ENCODE measurements at places on chromosomes 12 and 14.

DNA sequence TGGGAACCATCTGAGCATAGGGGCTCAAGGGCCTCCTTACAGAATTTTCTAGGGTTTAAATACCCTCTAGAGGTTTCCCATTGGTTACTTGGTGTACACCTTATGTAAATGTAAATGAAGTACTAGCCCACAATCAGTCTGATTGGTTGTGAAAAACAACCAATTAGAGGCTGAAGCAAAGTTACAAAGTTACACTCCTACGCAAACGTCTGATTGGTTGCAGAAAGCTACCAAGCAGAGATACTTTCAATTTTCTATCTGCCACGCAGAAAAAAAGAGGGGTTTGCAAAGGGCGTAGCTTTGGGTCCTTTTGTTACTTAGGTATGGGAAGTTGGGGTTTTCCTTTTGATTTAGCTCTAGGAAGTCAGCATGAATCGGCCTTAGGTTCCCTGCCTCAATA, 1.8 kb upstream of the TMEM19 start:
- H3K27ac ChIP-seq, result no peak overlapping the region
- no peak overlapping the region for H3K4me3 ChIP-seq
- no peaks in the 10 kb centered on the region for H3K27me3 ChIP-seq
- H3K4me1 ChIP-seq, result peaks cover 30% of the 10 kb centered on the region
- DNase-seq, result no peak
- H3K36me3 ChIP-seq, result no peaks in the 10 kb centered on the region

- no peaks in the 10 kb centered on the region for H3K27me3 ChIP-seq
- DNase-seq, result no peak
- H3K4me3 ChIP-seq, result no peak overlapping the region
- H3K27ac ChIP-seq, result peak overlapping the region; percentile 96
These were observed 1.3 kb upstream of the JDP2 start for GRCh38 chr14:75426332-75427125.

- peaks cover 3% of the 10 kb centered on the region for H3K4me1 ChIP-seq
- H3K4me3 ChIP-seq, result no peak overlapping the region
- no peaks in the 10 kb centered on the region for H3K27me3 ChIP-seq
- no peaks in the 10 kb centered on the region for H3K36me3 ChIP-seq
- no peak for DNase-seq
These were observed 127.4 kb downstream of the KTN1 start for GRCh38 chr14:55707365-55707804.

- H3K27me3 ChIP-seq, result no peaks in the 10 kb centered on the region
- DNase-seq, result no peak
- H3K4me1 ChIP-seq, result no peaks in the 10 kb centered on the region
- no peak overlapping the region for H3K27ac ChIP-seq
- H3K36me3 ChIP-seq, result no peaks in the 10 kb centered on the region
These were observed 159.1 kb downstream of the ANO4 start for GRCh38 chr12:100953677-100954076.

DNA sequence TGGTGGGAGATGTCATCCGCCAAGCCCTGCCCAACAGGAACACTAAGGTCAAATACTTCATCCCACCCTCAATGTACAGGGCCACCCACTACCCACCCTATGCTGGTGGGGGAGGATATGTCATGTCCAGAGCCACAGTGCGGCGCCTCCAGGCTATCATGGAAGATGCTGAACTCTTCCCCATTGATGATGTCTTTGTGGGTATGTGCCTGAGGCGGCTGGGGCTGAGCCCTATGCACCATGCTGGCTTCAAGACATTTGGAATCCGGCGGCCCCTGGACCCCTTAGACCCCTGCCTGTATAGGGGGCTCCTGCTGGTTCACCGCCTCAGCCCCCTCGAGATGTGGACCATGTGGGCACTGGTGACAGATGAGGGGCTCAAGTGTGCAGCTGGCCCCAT, 3.5 kb downstream of the B3GNT4 start:
- H3K4me1 ChIP-seq, result peaks cover 18% of the 10 kb centered on the region
- H3K27me3 ChIP-seq, result peaks cover 34% of the 10 kb centered on the region
- DNase-seq, result no peak
- H3K27ac ChIP-seq, result no peak overlapping the region
- H3K36me3 ChIP-seq, result peaks cover 40% of the 10 kb centered on the region

- no peak overlapping the region for H3K4me3 ChIP-seq
- DNase-seq, result no peak
- H3K27me3 ChIP-seq, result no peaks in the 10 kb centered on the region
- H3K4me1 ChIP-seq, result peaks cover 33% of the 10 kb centered on the region
- H3K27ac ChIP-seq, result no peak overlapping the region
These were observed 44.9 kb downstream of the IL31 start for GRCh38 chr12:122129131-122129530.

DNA sequence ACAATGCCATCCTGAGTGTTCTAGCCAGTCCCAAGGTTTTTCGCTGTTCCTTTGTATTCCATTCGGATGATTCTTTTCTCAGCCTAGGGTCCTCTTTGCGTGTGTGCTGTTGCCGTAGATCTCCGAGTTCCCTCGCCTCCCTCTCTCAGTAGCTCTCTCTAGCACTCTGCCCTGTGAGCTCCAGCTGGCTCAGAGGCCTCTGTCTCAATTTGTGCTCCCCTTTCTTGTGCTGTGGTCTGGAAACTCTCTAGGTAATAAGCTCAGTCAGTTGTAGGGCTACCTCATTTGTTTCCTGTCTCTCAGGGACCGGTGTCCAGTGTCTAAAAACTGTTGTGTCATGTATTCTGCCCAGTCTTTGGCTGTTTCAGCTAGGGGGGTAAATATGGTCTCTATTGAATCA, 179.3 kb downstream of the PCNX1 start:
- no peaks in the 10 kb centered on the region for H3K4me1 ChIP-seq
- no peak for DNase-seq
- peaks cover 13% of the 10 kb centered on the region for H3K36me3 ChIP-seq
- H3K4me3 ChIP-seq, result no peak overlapping the region
- H3K27me3 ChIP-seq, result no peaks in the 10 kb centered on the region

- H3K27me3 ChIP-seq, result no peaks in the 10 kb centered on the region
- no peak overlapping the region for H3K27ac ChIP-seq
- no peak overlapping the region for H3K4me3 ChIP-seq
These were observed 7.3 kb upstream of the TRPV4 start for GRCh38 chr12:109840305-109841074.

DNA sequence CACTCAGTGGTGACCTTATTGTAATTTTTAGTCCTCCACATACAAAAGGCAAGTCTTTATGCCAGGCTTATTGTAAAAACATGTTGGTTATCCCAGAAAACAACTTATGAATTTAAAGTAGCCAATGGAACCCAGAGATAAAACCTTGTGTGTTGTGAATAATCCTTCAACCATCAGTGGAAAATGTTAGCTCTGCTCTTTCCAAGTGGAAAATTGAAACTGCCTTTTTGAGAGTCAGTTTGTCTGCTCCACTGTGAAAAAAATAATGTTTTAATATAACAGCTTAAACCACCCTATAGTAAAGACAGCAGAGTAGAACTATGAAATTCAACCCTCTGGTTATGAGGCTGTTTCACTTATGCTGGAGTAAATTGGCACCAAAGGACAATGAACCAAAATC, 112.0 kb downstream of the TTLL5 start:
- no peak overlapping the region for H3K27ac ChIP-seq
- H3K4me3 ChIP-seq, result no peak overlapping the region
- DNase-seq, result no peak
- H3K36me3 ChIP-seq, result peaks cover 6% of the 10 kb centered on the region
- peaks cover 13% of the 10 kb centered on the region for H3K4me1 ChIP-seq

- no peak overlapping the region for H3K4me3 ChIP-seq
- H3K27me3 ChIP-seq, result no peaks in the 10 kb centered on the region
- H3K4me1 ChIP-seq, result no peaks in the 10 kb centered on the region
- no peak for DNase-seq
- no peaks in the 10 kb centered on the region for H3K36me3 ChIP-seq
These were observed 16.0 kb downstream of the MEG3 start for GRCh38 chr14:100841761-100842403.

- no peak overlapping the region for H3K4me3 ChIP-seq
- no peaks in the 10 kb centered on the region for H3K27me3 ChIP-seq
- H3K36me3 ChIP-seq, result peaks cover 12% of the 10 kb centered on the region
- H3K27ac ChIP-seq, result peak overlapping the region; percentile 30
These were observed 28.5 kb downstream of the JDP2 start for GRCh38 chr14:75456069-75456996.

DNA sequence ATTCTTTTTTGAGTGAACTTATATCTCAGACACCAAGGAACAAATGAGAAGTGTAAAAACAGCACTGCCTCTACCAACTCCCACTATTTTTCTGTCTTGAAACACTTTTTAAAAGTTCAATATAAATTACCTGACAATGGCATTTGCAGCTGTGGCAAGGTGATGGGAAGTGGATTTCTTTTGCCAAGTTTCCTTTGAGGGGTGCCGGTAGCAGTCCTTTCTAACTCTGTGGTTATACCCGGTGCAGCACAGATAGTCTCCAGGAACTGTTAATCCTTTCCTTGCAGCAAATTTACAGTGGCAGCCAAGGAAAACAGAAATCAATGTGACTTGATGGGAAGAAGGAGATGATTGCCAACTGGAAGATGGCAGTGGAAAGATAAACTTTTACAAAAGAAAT, 243.7 kb downstream of the BCAT1 start:
- H3K36me3 ChIP-seq, result no peaks in the 10 kb centered on the region
- H3K4me3 ChIP-seq, result no peak overlapping the region
- H3K27ac ChIP-seq, result no peak overlapping the region
- no peaks in the 10 kb centered on the region for H3K27me3 ChIP-seq

DNA sequence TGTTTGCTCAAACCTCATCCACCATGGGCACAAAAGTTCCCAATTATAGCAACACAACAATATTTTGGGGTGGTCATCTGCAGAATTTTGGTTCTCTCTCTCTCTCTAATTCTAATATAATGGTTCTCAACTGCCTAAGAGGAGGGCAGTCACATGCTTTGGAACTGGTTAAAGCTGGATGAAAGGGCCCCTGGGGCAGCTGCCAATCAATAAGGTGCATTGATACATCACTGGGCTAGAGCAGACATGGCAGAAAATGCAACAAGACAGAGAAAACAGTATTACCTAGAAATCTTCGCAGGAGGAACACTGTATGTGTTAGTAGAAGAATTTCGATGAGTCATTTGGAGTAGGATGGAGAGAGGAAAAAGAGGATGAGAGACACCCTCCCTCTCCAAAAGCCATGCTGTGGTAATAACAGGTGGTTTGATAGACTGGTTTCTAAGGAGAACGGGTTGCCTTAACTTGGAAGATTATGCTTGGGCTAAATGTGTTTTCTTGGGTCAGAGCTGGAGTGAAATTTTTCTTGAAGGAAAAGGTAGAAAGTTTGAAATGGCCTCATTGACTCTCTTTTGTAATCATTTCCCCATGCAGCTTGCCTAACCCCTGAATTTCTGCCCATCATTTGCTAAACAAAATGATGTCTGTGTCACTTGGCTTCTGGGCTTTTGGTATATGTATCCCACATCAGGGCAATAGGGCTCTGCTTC, 67.1 kb upstream of the HIF1A start:
- H3K4me3 ChIP-seq, result no peak overlapping the region
- no peak for DNase-seq
- H3K4me1 ChIP-seq, result no peaks in the 10 kb centered on the region
- no peak overlapping the region for H3K27ac ChIP-seq

- DNase-seq, result no peak
- no peak overlapping the region for H3K27ac ChIP-seq
- no peaks in the 10 kb centered on the region for H3K36me3 ChIP-seq
- H3K27me3 ChIP-seq, result no peaks in the 10 kb centered on the region
These were observed 28.5 kb downstream of the FOS start for GRCh38 chr14:75306927-75307699.

Measured in sigmoid colon (tissue), 7 donors.